Stimulated activated CD4-positive, alpha-beta T cell treated with anti-CD3 and anti-CD28 coated beads, Interleukin-1b, Interleukin-23, amount 100 ng/mL, for 1 hour (primary cell): ENCODE measurements at places on chromosomes 3 and 15.

DNA sequence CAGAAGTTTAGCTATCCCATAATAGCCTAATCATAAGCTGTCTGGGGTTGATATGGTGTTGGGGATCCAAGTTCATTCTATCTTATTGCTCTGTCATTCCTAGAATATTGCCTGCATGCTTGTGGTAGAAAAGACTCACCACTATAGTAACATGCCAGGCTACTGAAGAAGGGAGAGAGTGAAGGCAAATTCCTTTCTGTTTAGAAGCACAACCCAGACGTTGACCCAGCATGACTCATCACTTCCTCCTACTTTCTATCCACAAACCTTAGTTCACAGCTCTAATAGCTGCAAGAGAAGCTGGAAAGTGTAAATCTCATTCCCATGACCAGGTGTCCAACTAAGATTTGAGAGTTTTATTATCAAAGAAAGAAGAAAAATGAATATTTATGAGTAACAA, 57.8 kb upstream of the NMD3 start:
- DNase-seq, result no peak

DNA sequence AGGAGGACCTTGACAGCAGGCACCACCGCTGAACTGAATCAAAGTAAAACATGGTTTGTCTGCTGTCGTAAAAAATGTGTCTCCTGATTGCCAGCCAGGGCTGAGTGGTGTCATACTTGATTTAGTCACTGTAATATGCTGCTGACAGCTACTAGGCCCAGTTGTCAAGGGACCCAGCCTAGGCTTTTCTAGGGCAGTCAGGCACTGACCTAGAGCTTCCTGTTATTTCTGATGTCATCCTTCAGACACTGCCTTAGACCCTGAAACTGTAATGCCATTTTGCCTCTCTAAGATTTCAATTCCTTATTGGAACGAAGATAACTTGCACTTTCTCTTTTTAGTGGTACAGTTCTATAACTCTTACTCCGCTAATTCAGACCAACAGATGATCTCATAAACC, 2.6 kb upstream of the MRPL3 start:
- no peak for DNase-seq

DNA sequence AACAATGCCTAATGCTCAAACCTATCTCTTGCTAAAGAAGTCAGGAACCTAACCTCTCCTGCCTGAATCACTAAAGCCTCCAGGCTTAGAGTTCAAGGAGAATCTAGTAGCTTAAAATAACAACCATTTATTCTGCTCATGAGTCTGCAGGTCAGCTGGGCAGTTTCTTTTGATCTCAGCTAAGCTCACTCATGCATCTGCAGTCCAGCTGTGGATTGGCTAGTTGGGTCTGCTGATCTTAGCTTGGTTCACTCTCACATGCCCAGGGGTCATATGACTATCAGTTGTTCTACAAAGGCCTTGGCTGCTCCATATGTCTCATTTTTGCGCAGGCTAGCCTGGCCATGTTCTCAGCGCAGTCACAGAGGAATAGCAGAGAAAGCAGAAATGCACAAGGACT, 109.2 kb upstream of the STT3B start:
- no peak for DNase-seq

DNA sequence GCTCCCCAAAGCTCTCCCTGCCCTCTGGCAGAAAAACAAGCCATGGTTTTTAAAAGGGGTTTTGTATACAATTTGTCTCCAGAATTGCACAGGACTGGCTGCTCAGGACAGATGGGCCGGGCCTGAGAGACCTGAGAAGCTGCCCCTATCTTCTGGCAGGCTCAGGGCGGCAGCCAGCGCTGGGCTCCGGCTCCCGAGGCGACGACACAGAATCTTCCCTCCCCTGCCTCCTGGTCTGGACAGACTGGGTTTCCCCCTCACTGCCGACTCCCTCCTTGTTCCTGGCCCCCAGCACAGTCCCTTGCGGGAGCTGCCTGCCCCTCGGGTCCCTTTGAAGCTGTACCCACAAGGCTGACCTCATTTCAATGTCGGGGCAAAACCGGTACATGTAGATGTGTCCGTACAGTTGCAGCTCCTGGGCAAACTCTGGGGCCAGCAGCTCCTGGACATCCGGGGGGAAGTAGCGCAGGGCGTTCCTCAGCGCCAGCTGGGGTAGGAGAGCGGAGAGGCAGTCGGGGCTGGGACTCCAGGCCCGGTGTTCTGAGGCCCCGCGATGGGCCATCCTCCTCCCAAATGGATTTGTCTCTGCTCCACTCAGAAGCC, 7.2 kb downstream of the UROC1 start:
- no peak for DNase-seq

DNA sequence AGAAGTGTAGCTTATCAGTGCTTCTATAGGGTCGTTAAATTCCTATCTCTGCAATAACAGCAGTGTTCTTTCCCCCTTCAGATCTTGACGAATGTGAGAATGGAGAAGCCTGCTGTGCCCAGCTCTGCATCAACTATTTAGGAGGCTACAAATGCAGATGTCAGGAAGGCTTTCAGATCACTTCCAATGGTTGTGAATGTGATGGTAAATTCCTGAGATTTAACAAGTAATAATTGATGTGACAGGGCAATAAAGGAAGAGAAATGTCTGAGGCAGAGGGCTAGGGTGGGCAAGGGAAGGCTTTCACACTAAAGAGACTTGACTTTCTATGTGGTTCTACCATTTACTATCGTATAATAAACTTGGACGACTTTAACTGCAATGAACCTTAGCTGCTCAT, 711.7 kb upstream of the GOLIM4 start:
- no peak for DNase-seq

GRCh38 chr15:50066202-50066601, 52.8 kb downstream of the ATP8B4 start:
- no peak for DNase-seq

DNA sequence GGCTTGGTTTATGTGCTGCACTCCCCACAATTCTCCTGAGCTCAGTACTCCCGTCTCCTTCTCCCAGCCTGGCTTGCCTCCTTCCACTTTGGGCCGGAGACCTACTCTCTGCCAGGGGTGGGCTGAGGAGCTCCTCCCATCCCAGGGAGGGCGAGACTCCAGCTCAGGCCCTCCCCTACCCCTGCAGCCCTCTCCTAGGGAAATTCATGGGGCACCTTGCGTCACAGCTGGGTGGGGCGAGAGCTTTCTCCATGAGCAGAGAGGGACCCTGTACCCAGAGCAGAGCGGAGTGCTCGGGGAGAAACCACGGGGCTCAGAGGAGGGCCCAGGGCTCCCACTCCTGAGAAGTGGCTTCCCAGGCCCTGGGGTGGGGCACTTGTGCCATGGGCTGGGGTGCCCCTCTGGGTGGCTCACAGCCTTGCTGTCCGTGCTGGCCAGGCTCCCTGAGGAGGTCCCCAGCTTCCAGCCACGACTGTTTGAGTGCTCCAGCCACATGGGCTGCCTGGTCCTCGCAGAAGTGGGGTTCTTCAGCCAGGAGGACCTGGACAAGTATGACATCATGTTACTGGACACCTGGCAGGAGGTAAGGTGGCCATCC, 13.3 kb downstream of the VILL start:
- DNase-seq, result no peak

DNA sequence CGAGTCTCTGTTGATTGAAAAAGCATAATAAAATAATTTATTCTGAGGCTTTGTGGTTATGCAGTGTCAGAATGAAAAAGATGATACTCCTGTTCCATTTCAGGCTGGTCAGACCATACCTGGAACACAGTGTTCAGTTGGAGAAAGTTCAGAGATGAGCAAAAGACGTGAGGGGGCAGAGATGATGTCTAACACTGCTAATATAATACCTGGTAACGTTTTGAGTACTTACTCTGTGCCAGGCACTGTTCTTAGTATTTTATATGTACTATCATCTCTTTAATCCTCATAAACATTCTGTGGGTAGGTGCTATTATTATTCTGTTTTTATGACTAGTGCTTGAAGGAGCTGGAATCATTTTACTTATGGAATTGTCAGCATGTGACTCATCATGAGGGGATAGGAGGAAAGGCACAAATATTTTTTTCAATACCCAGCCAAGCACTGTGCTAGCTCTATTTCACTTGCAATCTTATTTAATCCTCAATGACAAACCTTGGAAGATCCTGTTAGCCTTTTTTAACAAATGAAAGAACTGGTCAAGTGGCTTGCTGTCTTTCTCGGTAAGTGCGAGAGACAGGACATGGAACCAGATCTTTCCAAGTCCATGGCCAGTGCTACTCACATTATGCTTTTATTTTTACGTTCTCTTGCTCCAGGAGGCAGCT, 31.8 kb downstream of the IQGAP1 start:
- DNase-seq, result no peak

- DNase-seq, result no peak
Observed at GRCh38 chr3:62493109-62493801, 119.9 kb upstream of the FEZF2 start.

GRCh38 chr15:70006259-70007147, 91.2 kb downstream of the TLE3 start:
- DNase-seq, result no peak

DNA sequence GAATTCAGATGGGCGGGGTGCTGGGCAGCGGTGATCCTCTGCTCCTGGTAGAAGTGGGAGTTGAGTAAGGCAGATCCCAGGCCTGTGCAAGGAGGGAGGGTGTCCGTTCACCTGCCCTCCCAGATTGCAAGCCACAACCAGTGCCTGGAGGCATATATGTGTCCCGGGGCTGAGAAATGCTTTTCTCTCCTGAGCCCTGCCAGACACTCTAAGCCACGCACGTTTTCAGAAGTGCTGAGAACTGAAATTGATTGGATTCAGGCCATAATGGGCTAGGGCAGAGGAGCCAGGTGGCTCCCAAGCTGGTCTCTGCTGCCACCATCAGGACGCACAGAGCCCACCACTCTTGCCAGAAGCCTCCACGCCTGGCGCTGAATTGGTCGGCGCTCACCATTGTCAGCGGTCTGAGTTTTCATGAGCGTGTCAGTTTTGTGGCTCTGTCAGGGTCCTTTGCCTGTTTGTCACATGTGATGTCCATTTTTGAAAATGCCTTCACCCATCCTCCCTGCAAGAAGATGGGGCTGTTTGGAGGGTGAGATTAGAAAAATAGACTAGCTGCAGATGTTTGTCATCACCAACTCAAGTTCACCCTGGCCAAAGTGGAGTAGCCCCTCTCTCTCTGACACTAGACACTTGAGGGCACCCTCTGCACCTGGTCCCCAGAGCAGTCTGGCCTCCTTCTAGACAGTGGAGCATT, 15.4 kb upstream of the BFSP2 start:
- no peak for DNase-seq

GRCh38 chr3:15693355-15693754, 91.8 kb downstream of the BTD start:
- DNase-seq, result no peak

- DNase-seq, result no peak
Observed at GRCh38 chr3:142273501-142273900, 48.1 kb upstream of the GK5 start.

- DNase-seq, result no peak
Observed at GRCh38 chr15:33780011-33780768, 188.1 kb upstream of the CHRM5 start.

DNA sequence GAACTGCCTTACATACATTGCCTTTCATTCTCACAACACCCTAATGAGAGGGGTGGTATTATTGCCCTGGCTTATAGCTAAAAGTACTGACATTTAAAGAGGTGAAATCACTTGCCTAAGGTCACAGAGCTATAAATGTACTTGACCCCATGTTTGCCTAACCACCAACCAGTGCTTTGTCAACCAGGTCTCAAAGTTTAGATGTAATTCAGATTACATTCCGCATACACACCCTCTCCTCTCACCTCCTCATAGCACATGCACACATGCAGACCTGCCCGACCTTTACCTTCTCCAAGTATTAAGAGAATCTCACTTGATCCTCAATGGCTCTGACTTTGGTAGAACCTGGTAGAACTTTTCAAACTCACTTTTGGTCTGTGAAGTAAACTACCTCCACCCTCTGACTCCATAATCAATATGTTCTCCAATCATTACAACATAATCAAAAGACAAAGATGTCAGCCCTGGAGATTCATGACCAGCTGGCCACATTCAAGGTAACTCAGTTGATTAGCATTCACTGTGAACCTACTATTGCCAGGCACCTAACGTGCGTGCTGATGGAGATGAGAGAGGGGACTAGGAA, 63.2 kb upstream of the HES1 start:
- no peak for DNase-seq

DNA sequence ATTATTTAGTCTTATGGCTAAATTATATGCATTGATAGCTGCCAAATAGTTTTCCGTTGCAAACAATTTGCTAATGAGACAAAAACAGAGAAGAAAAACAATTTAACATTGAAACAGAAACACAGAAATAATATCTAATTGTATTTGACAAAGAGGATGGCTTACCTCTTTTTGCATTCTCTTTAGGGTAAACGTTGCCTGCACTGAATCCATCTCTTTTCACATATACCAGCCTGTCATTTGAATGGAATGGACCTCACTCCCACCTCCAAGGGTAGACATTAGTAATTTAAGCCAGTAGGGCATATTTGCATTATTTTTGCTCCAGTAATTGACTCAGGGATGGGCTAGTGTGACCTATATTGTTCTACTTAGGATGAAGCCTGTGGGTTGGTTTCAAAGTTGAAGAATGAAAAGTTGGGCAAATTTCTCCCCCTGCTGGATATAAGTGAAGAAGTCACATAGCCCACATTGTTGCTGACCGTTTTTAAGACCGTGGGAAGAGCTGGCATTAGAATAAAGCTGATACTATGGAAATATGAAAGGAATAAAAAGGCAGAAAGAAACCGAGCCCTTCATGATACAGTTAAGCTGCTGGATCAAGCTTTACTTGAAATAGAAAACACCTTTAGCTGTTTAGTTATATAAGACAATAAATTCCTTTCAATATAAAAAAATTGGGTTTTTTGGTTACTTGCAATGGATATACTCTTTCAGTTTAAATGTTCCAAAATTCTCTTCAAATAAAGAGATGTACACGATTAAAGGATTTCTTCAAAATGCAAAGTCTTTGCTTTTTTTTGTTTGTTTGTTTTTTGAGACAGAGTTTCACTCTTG, 26.9 kb downstream of the PIERCE2 start:
- DNase-seq, result no peak

- no peak for DNase-seq
Observed at GRCh38 chr3:144843099-144843498, 871.5 kb downstream of the DIPK2A start.

DNA sequence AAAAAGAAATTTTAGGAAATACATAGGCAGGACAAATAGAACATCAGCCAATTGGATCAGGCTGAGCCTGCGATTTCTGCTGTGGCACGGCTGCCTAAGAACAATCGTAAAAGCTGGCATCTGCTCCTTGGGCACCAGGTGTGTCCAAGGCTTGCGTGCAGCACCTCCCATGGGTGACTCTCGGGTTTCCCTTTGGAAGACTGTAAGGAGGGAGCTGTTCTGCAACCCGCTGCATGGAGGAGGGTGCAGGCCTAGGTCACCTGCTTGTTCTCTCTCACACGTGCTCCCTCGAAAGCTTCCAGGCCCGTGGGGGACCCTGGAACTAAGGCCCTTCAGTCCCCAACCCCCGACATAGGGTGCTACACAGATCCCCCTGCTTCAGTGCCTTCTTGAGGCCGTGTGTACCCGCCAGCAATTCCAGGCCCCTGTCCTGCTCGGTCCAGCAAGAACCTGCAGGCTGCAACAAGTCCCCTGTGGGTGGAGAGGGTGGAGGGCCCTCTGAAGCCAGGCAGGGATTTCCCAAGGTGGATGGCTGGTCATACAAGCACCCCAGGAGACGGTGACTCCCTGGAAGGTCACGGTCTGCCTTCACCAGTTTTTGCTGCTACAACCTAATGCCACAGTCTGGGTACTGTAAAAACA, 3.4 kb downstream of the GP9 start:
- no peak for DNase-seq
